Cardiac muscle cell (in vitro differentiated cells and primary cell): ENCODE measurements at places on chromosomes 6 and 20.

DNA sequence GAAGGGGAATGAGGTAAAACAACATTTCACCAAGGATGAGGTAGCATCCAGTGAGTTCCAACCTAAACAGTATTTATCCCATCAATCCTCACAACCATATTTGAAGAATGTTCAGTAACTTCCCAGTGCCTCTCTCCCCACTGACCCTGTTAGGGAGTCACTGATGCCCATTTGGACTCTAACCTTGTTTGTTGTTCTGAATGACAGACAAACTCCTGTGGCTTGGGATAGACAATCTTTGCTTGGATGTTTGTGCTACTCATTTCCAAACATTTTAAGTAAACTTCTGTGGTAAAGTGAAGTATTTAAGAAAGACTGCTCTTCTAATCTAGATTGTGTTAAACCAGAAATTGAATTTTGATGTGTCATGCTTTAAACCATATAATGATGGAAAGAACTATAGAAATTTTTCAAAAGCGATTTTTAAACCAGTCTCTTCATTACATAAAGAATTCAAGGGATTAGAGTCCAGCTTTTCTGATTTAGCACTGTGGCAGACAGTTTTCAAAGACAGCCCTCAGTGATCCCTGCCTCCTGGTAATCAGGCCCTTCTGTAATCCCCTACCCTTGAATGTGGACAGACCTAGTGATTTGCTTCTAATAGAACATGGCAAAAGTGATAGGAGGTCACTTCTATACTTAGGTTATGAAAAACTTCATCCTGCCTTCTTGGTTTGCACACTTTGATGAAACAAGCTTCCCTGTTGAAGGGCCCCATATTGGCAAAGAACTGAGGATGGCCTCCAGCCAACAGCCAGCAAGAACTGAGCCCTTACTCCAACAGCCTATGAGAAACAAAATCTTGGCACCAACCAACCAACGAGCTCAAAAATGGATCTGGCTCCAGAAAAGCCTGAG lies 191.6 kb downstream of the DST start:
- DNase-seq = peak; percentile 88

- no peak for DNase-seq
Measured at GRCh38 chr6:1591243-1591642, 18.5 kb upstream of the FOXC1 start.

DNA sequence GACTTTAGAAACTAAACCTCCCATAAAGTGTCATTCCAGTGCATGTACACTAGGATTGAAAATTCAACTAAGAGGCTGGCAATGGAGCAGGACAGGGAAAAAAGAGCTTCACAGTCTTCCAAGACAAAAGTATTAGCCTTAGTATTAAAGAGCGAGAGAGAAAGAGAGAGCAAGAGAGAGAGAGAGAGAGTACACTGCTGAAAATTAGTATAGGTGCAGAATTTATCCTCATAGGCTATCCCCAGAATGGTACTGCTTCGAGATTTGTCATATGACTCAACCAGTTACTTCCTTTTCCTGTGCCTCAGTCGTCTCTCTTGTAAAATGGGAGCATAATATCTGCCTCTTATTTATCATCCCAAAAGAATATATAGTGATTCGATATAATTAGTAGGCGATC lies 543.2 kb upstream of the JARID2 start:
- no peak for DNase-seq

DNA sequence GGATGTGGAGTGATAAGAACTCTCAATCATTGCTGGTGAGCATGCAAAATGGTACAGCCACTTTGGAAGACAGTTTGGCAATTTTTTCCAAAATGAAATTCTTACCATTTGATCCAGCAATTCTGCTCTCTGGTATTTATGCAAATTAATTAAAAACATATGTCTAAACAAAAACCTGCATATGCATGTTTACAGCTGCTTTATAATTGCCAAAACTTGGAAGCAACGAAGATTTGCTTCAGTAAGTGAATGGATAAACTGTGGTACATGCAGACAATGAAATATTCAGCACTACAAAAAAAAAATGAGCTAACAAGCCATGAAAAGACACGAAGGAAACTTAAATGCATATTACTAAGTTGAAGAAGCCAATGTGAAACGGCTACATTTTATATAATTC lies 55.5 kb upstream of the SMLR1 start:
- no peak for DNase-seq

DNA sequence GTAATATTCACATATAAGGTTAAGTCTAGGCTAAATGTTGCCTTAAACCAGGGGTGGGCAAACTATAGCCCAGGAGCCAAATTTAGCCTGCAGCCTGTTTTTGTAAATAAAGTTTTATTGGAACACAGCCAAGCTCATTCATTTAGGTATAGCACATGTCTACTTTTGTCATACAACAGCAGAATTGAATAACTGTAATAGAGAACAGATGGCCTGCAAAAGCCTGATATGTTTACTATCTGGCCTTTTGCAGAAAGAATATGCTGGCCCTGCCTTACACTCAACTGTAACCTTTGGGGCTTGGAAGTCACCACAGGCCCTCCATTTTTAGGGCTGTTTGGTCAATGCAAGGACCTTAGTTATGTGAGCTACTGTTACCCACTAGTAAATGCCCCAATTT lies 17.7 kb upstream of the BCLAF1 start:
- DNase-seq = no peak

DNA sequence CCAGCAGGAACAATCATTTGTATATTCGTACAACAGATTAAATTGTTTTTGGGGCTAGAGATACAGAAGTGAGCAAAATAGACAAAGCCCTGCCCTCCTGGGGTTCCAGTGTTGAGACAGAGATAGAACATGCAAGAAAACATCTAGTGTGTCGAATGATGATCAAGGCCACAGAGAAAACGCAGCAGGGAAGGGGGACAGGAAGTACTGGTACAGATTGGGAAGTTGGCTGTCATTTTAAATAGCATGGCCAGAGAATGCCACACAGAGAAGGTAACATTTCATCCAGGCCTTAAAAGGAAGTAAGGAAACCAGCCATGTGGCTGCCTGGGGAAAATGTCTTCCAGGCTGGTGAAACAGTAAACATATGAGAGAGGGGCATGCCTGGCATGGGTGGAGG lies 202.6 kb upstream of the MYLIP start:
- DNase-seq = no peak

- DNase-seq = peak; percentile 76
Measured at GRCh38 chr6:46781478-46782378, 11.5 kb upstream of the MEP1A start.
